ENCODE measurements at places on chromosomes 6 and 20.

- no peak for DNase-seq
These were observed 740 bp downstream of the NELFCD start for GRCh38 chr20:58981628-58982364.

DNA sequence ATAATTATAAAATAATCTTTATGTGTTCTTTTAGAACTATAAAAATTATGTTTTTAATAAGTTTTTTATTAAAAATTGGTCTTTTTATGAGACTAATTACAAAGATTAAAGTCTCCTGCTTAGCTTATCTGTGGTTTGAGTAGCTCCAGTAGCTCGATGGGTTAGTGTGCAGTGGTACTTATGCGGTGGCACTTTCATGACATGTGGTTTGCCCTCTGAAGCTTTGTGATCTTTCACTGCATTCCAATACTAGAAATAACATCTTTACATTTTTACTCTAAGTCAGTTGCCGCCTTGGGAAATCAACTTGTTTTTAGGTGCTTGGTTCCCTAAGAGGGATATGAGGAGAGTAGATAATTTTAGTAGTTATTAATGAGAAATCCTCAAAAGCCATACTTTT, 699.5 kb upstream of the FLRT3 start:
- DNase-seq: no peak

- DNase-seq: peak; percentile 84
These were observed at the start of gene MICB for GRCh38 chr6:31497531-31498476. MICB (plus strand) TSS chr6:31498145; CDS start chr6:31498194, 49 bp downstream.

GRCh38 chr6:124355146-124355545, 551.5 kb downstream of the NKAIN2 start:
- DNase-seq: no peak

Data from activated CD4-positive, alpha-beta T cell treated with anti-CD3 and anti-CD28 coated beads, Interleukin-2, amount 50 U/mL, for 24 hours (primary cell).